Calu3 (cell line): ENCODE measurements at places on chromosomes 7 and 10. TPM values are rescaled to one million over a fixed set of nuclear protein-coding genes. Genes with fewer than 3 reads are reported as not detected.

DNA sequence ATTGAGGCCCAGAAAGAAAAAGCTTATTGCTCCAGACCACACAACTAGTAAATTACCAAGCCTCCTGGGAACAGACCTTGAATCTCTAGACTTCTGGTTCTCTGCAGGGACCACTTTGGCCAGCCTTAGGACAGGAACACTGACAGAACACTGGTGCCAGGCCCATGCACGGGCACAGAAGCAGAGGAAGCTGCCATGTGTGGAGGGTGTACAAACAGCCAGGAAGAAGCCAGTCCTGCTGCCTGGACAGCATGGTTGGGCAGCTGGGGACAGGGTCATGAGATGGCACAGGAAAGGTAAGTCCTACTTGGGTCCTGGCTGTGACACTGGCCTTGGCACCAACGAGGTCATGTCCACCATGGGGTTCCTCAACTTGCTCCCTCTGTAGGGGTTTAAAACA, 19.2 kb downstream of the MMRN2 start:
- H3K27me3 ChIP-seq, result no peaks in the 10 kb centered on the region
- H3K27ac ChIP-seq, result no peak overlapping the region
- no peaks in the 10 kb centered on the region for H3K4me1 ChIP-seq
- no peak overlapping the region for H3K4me3 ChIP-seq
- no peak for DNase-seq

DNA sequence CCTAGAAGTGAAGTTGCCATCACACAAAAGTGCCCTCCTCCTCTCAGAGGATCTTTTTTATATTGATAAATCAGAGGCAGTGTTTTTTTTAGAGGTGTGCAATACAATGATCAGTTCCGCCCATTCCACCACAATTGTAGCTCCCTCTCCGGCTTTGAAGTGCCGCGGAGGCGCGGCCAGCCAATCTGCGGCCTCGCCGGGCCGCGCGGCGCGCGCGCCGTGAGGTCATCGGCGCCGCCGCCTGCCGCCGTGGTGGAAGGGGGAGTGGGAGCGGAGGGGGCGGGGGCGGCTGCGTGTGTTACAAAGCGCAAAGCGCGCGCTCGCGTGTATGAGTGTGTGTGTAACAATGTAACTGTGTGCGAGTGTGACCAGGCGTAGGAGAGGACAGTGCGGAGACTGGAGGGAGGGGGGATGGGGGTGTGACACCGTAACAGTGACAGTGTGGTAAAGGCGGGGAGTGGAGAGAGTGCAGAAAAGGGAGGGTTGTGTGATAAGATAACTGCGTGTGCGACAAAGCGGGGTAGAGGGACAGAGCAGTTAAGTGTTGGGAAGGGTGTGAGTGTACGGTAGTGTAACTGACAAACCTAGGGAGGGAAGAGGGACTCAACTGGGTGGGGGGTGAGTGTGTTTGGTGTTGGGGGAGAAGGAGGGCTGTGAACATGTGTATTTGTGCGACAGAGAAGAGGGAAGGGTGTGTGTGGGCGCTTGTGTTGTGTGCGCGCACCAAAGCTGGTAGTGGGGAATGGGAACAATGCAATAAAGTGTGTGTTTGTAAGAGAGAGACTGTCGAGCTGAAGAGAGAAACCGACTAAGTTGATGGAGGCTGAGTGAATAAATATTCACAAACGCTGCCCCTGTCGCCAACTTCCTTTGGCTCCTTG, at the start of gene SP8:
Gene SP8 (minus strand): TSS at position 108 of the 881 bp plus-strand sequence. CDS start 88 bp downstream, at position 20.
- H3K27ac ChIP-seq, result peak within 1 kb of the TSS; percentile 35
- H3K36me3 ChIP-seq, result peaks cover 26% of the 10 kb centered on the region
- peak; percentile 59 for DNase-seq
- H3K4me1 ChIP-seq, result peaks cover 38% of the 10 kb centered on the region
- peaks cover 94% of the 10 kb centered on the region for H3K27me3 ChIP-seq

DNA sequence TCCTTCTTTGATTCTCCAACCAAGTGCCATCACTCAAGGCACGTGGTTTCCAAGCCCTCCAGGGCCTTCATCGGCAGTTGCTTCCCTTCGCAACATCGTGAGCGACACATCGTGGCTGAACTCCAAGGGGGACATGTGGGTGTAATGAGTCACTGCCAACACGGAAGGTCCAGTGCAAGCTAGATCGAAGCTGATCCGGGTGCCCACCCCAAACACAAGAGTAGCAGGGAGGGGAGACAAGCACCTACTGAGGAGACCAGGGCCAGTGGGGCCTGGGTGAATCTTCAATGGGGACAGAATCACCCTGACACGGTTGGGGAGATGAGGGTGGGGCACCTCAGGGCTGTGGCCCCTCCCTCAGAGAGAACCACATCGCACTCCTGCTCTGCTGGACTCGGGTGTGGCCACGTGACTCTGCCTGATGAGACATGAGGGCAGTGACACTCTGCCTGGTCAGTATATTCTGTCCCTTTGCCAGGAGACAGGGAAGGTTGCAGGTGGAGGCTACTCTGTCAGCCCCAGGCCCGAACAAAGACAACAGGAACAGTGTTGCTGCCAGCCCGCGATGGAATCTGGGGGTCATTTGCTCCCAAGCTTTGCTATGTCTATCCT, 36.8 kb upstream of the HSPA12A start:
- H3K27ac ChIP-seq, result no peak overlapping the region
- H3K4me1 ChIP-seq, result peaks cover 7% of the 10 kb centered on the region
- H3K27me3 ChIP-seq, result no peaks in the 10 kb centered on the region
- no peak for DNase-seq
- no peaks in the 10 kb centered on the region for H3K36me3 ChIP-seq

DNA sequence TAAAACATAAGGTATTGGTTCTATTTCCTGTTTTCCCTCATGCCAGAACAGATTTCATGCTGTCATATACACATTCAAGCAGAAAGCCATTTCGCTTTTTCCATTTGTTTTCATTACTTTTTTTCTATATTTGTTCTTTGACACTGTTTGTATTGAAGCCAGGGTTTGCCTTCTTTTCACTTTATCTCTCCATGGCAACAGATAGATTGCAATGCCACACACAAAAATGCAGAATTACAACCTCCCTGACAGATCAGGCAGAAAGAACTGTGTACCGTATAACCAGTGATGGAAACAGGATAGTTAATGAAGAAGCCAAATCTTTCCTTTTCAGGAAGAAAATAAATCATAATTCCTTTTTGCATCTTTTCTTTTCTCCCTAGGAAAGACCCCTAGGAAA, 103.0 kb upstream of the PCGF5 start:
- no peak overlapping the region for H3K27ac ChIP-seq
- no peak for DNase-seq
- H3K36me3 ChIP-seq, result no peaks in the 10 kb centered on the region

Gene C10orf105
- total RNA-seq, result not detected in 2 replicates
